Activated naive CD8-positive, alpha-beta T cell treated with anti-CD3 and anti-CD28 coated beads, Interleukin-2, amount 10 ng/mL, durations not matched to agents 7 days and 5 days (primary cell): ENCODE measurements at places on chromosomes 1 and 21. TPM values are rescaled to one million over a fixed set of nuclear protein-coding genes. Genes with fewer than 3 reads are reported as not detected.

Gene NTNG1
- total RNA-seq: 0.30 TPM

Gene ZNF648
- total RNA-seq: not detected

Gene UBE2U
- not detected for total RNA-seq

DNA sequence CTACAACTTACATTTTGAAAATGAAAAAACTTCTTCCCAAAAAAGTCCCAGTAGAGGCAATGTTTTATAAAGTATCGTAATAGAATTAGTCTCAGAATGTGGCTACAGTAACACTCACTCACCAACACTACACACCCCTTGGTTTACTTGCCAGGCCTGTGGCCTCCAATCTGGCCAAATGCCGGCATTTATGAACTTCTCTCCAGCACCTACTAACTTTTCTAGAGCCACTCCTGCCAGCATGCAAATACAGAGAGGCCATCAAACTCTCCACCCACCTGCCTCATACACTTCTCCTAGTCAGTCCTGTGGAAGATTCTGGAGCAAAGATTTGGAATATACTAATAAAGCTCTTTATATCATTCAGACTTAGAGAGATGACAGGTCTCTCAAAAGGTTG is 32.3 kb downstream of the STPG1 start:
- no peaks in the 10 kb centered on the region for H3K27me3 ChIP-seq
- DNase-seq: no peak
- H3K36me3 ChIP-seq: peaks cover 9% of the 10 kb centered on the region
- H3K27ac ChIP-seq: no peak overlapping the region

DNA sequence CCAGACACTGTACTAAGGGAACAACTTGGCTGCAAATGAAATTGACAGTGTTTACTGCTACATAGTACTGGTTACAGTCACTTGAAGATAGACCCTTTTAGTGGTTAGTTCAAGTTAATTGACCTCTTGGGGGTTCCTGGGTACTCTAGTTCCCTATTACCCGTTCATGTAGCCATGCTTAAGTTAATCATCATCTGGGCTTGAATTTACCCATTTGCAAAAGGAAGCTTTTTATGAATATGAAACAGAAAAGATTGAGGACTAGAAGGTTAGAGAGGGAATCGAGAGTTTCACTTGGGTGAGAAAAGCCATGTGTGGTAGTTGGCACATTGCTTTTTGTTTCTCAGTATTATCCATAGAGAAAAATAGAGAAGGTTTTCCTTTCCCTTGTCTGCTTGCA is 2.7 kb downstream of the MIA3 start:
- DNase-seq: no peak
- no peak overlapping the region for H3K27ac ChIP-seq
- H3K4me1 ChIP-seq: peaks cover 19% of the 10 kb centered on the region
- H3K36me3 ChIP-seq: peaks cover 12% of the 10 kb centered on the region

- DNase-seq: no peak
- H3K36me3 ChIP-seq: no peaks in the 10 kb centered on the region
- H3K4me1 ChIP-seq: peaks cover 6% of the 10 kb centered on the region
- no peak overlapping the region for H3K27ac ChIP-seq
Observed at GRCh38 chr1:183734543-183735036, 70.3 kb upstream of the RGL1 start.

DNA sequence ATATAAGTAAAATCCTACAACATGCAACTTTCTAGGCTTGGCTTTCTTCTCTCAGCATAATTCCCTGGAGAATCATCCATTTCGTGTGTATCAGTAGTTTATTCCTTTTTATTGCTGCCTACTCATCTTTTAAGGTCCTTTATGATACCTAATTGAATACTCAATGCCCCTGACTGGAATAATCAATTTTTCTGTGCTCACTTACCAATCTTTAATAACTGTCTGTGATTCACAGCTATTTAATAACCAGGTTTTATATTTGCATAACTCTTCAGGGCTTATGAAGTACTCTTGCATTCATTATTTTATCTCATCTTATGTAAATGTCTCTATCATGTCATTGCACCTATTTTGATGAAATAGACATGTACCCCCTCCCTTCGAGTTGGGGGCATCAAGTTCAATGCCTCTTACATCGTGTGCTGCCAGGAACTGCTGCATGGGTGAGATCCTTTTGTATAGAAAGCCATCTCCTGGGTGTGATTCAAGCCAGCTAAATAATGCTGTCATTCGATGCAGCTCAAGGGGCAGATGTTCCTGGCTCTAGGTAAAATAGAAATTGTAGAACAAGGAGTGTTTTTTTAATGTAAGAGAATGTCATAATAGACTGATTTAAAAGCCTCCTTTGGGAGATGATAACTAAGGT is 222.7 kb downstream of the SLC35F3 start:
- H3K27ac ChIP-seq: no peak overlapping the region
- peaks cover 37% of the 10 kb centered on the region for H3K27me3 ChIP-seq
- no peaks in the 10 kb centered on the region for H3K36me3 ChIP-seq
- DNase-seq: no peak

DNA sequence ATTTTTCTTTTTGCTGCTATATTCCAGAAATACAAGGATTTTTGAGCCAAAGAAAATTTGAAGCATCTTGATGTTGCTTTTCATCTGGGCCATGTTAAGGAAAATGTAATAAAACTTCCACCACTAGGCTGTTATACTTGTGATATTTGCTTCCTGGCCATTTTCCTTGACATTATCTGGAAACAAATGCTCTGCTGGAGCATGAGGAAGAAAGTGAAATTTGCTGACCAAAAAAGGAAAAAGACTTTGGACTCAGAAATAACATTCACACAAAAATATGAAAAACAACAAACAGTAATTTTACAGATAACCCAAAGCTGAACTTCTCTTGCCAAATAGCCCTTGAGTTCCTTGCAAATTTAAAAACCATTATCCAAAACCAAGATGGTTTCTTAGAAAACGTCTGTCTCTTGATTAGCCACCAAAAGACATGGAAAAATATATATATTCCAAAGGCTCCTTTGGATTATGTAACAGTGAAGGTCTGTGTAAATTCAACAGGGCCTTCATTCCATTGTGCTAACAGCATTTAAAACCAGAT is 344.5 kb downstream of the LMX1A start:
- no peak overlapping the region for H3K27ac ChIP-seq
- H3K4me3 ChIP-seq: no peak overlapping the region
- no peaks in the 10 kb centered on the region for H3K27me3 ChIP-seq
- H3K4me1 ChIP-seq: no peaks in the 10 kb centered on the region
- no peaks in the 10 kb centered on the region for H3K36me3 ChIP-seq

GRCh38 chr21:30818837-30819610 is 6.0 kb upstream of the KRTAP8-1 start:
- DNase-seq: no peak
- no peak overlapping the region for H3K4me3 ChIP-seq
- H3K27me3 ChIP-seq: peaks cover 8% of the 10 kb centered on the region
- no peak overlapping the region for H3K27ac ChIP-seq
- H3K36me3 ChIP-seq: no peaks in the 10 kb centered on the region
